GM03348 (cell line): ENCODE measurements at places on chromosomes 5 and 9.

DNA sequence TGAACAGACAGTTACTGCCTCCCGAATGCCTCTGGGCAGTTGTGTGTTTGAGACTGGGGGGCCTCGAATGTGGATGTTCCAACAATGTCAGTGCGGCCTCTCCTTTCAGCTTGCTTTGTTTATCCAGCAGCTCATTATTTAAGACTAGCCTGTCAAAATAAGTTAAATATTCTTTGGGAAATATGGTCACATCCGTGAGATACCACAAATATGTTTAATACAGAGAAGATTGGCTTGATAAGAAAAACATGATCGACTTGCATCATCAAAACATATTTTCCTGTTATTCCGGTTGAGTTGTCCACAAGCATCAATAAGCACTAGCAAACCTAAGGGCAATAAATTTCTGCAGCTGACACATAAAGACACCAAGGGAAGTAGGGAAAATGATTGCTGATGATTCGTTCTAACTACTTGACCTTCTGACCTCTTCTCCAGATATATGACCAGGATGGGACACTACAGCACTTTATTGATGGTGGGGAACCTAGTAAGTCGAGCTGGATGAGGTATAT, 66.5 kb downstream of the PRDM6 start:
- DNase-seq: no peak

DNA sequence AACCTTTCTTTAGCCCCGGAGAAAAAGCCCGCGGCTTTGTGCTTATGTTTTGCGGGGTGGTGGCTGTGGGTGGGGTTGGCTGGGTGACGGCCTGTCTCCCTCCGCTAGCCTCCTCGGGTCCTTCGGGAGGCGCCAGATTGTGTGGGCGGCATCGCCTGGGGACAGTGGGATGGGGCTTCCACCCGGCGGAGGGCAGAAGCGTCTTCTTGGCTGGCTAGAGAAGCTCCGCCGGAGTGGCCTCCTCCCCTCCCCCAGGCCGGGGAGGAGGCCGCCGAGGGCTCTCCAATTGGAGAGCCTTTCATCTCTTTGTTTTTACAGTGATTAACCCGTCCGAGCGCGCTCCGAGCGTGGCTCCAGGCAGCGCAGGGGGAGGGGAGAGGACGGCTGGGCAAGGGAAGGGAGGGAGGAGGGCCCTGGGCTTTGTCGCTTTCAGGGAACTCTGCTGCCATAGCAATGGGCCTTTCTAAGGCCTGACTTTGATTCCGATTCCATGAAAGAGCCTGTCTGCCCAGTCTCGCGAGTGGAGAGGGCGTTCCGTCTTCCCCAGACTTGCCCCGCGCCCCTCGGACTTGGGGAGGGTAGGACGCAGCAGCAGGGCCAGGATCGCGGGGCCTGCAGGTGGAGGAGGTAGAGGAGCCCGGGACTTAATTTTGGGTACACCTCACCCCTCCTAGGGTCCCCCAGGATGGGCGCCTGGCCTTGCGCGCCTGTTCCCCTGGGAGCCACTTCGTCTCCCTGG, 36.7 kb upstream of the TIFAB start:
- peak; percentile 87 for DNase-seq

- no peak for DNase-seq
Measured at GRCh38 chr5:5139336-5139776, 774 bp upstream of the ADAMTS16 start.

DNA sequence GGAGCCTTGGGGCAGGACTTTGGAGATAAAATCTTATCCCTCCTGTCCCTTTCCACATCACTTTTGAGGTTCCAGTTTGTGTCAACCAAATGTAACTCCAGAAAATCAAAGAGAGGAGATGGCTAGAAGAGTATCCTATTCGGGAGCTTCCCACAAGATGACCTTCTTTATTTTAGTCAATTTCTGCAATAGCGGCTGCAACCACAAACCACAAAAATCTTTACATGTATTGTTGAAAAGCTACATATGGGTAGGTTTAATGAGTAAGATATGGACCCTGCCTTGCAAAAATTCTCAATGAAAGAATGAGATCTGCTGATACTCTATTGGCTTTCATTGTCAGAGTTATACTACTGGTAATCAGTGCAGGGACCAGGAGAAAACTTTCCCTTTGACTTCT, 92.2 kb upstream of the MAMDC2 start:
- DNase-seq: no peak

- DNase-seq: no peak
Measured at GRCh38 chr5:67639976-67640375, 443.4 kb upstream of the CD180 start.

DNA sequence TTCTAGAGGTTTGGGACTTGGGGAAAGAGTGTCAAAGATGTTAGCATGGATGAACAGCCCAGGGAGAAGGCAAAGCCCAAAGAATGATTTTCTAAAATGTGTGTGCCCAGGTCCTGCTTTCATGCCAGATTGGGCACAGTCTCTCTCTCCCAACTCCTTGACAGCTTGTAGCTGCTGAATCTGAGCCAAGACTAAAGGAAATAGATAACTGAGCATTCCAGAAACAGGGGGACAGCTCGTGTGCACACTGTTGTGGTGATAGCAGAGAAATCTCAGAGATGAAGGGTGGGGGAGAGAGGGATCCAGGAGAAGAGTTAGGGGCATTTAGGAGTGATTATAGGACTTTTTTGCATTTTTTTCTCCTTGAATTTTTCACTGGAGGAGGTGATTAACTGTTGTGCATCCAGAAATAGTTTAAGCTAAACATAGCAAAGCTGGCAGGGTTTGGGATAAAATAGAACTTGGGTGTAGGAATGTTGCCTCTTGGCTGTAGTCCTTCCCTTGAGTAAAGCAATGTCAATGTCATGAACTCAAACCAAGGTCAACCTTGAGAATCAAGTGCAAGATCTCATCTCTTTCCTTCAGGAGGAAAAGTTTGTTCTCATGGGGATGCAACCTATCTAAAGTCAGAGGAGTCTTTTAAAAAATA, 245.9 kb downstream of the SH3GL2 start:
- DNase-seq: no peak

DNA sequence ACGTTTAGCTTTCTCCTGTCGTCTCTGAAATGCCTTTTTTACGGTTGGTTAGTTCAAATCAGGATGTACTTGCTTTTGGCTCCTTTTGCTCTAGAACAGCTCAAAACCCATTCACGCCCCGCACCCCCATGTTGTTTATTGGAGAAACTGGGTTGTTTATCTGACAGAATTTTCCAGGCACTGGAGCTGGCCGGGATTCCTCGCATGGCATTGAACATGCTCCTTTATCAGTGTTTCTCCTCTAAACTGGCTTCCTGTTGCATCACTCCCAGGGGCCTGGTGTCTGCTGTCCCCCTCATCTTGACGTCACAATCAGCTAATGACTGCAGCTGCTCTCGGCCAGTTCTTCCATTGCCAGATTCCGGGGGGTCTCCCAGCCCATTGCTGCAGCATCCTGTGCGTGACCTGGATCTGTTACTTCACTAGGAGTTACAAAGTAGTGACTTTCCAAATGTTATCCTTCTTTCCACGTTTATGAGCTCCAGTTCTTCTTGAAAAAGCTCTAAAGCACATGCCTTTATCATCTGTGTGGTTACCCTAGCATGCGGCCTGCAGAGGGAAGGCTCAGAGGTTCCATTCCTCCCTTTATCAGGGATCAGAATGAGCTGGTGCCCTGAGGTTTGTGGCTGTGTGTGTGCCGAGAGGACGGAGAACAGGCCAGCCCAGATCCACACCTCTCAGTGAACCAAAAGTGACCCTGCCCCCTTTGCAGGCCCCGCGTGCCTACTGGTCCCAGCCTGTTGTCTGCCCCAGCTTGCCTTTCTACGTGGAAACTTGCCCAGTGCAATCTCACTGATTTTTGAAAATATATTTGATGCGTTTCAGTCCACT, 27.5 kb downstream of the FAM163B start:
- DNase-seq: no peak

- no peak for DNase-seq
Measured at GRCh38 chr9:121207371-121207940, 5.8 kb upstream of the RAB14 start.

DNA sequence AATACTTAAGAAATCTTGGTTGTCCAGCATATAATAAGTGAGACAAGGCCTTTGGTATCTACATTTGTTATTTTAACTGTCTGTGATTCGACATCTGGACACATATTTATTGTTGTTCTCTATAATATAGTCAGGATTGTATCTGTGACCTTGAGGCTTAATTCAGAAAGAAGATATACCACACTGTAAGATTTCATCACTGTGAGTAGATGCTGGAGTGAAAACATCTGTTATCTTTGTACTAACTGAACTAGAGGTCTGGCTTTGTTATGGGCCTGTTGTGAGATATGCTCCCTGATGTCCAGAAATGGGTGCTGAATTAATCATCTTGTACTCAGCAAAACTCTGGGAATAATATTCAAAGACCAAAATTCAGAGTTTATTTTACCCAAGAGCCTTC, 148.5 kb downstream of the ISOC1 start:
- peak; percentile 2 for DNase-seq

DNA sequence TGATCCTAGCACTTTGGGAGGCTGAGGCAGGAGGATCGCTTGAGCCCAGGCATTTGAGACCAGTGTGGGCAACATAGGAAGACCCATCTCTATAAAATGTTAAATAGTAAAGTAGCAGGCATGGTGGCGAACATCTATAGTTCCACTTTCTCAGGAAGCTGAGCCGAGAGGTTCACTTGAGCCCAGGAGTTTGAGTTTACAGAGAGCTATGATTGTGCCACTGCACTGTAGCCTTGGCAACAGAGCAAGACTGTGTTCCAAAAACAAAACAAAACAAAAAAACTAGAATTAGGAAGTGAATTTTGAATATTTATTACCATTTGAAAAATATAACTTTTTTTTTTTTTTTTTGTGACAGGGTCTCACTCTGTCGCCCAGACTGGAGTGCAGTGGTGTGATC, 26.8 kb upstream of the PAX5 start:
- DNase-seq: no peak

DNA sequence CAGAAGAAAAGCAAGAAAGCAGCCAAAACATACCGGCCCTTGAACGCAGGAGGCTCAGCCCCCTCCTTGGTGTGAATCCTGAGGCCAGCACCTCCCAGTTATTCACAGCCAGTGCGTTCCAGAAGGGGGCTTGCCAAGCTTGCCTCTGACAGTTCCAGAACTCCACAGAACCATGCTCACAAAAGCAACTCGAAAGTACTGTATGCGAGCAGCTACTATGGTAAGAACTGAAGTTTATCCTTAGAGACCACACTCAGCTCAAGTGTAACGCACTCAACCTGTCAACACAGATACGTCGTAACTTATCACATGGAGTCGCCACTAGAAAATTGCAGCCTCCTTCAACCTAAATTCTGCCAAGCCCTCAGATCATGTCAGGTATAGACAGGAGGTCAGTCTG, 1.4 kb downstream of the UBAC1 start:
- no peak for DNase-seq

DNA sequence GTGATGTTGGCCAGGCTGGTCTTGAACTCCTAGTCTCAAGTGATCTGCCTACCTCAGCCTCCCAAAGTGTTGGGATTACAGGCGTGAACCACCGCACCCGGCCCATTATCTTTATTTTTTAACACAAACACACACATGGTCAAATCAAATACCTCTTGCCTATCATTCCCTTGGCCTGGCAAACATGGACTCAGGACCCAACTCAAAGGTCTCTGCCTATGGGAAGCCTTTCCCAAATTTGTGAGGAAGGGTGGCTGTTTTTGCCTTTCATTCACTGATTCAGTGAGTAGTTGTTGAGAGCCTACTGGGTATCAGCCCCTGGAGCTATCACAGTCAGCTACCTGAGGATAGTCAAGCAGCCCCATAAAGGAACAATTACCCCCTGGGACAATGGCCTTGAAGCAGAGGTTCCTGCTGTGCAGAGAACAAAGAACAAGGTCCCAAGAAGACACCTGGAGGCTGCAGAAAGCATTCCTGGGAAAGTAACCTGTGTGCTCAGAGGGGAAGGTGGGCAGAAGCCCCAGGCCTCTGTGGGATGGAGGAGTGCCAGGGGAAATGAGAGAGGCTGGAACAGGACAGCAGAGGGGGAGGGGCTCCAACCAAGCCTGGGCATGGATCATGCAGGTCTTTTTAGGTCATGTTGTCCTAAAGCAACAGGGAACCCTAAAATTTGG, 126.4 kb downstream of the CRB2 start:
- no peak for DNase-seq

GRCh38 chr5:10418654-10419345, 22.9 kb upstream of the ROPN1L start:
- no peak for DNase-seq

- peak; percentile 95 for DNase-seq
Measured at GRCh38 chr5:77030097-77031071, at the start of gene AGGF1. TSS of gene AGGF1 (plus strand) at chr5:77030404. CDS start at chr5:77030767, 363 bp downstream.

DNA sequence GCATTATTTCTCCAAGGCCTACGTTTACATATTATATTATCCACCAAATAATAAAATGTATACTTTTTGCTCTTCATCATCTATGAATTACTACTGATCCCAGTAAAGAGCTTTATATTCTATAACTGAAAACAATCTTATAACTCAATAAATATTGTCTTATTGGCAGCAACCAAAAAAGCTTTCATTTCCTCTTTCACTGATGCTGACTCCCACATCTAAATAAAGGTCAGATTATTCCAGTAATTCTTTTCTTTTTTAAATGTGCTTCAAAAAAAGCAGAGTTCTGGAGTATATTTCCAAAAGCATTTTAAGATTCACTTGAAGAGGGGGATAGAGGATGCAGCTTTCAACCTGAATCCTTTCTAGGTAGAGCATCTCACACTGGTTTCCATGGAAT, 75.3 kb upstream of the NR4A3 start:
- DNase-seq: no peak

GRCh38 chr5:170297589-170298462, at the start of gene LCP2:
TSS of gene LCP2 (minus strand) at chr5:170297777. CDS start at chr5:170297611, 166 bp downstream.
- DNase-seq: no peak

DNA sequence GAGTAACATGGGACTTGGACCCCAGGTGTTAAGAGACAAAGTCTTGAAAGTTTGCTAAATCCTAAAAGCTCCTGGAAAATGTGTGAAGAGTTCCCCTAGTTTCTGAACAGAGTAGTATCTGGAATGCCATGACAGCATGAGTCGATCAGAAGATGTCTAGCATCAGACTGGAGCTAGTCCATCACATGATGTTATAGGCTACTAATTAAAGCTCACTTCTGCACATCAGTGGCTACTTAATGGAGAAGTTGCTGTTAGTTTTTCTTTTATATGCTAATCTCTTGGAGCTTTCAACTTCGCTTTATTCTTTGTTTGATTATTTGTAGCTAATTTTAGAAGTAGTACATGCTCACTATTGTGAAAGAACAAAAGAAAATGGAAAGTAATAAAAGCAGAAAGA, 471.3 kb upstream of the KLF4 start:
- no peak for DNase-seq

GRCh38 chr9:28848671-28849070, 1275.4 kb upstream of the C9orf72 start:
- DNase-seq: no peak

DNA sequence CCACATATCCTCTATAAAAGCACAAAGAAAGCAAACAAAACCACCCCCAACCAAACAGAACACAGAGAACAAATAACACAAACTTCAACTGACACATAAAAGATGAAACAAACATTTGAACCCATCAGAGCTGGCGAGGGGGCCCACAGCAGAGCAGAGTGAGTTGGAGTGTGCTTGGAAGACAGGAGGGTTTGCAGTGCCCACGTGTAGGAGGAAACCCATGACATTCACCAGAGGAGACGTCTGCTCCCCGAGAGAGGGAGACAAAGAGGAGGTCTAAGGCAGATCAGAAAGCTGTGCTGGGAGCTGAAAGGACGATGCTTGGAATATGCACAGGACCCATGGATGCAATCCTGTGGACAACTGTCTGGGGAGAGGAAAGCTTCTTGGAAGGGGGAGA, 27.0 kb downstream of the MRPL36 start:
- peak; percentile 73 for DNase-seq
